ENCODE measurements at places on chromosomes 2 and 18.

- no peak for DNase-seq
Observed at GRCh38 chr2:170743530-170744239, 26.5 kb upstream of the ERICH2 start.

- DNase-seq, result no peak
Observed at GRCh38 chr2:237998530-237998929, 31.7 kb downstream of the UBE2F start.

DNA sequence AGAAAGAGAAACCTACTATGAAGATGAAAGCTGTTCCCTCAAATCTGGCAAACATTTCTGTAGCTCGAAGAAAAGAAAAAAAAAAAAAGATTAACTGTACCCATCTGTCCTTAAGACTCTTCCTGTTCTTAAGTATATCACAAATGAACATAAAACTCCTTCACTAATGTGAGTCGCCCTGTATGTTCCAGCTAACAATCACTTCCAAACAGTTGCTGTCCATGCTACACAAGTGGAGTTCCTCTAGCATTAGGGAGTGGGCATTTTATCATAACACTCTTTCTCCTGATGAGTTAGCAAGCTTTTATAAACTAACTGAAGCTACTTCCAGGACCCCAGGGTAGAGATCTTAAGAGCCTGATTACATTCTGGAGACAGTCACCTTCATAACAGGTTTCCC lies 5.8 kb downstream of the CUL3 start:
- DNase-seq, result no peak

- no peak for DNase-seq
Observed at GRCh38 chr2:101089419-101089818, 61.8 kb downstream of the TBC1D8 start.

DNA sequence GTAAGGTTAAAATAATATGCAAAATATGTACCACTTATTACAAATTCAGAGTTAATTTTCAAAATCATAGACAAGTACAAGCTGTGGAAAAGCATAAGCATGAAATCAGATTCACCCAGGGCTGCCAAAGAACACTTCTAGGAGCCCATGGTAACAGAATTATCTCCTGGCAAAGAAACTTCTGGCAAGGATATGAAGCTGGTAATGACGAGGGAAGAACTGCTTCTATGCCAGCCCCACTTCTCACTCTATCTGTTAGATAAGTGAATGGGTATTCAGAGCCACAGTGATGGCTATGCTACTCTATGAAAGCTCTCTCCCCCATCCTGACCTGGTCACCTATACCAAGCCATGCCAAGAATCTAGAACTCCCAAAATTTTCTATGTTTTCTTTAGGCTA lies 36.9 kb upstream of the PDE1A start:
- no peak for DNase-seq

DNA sequence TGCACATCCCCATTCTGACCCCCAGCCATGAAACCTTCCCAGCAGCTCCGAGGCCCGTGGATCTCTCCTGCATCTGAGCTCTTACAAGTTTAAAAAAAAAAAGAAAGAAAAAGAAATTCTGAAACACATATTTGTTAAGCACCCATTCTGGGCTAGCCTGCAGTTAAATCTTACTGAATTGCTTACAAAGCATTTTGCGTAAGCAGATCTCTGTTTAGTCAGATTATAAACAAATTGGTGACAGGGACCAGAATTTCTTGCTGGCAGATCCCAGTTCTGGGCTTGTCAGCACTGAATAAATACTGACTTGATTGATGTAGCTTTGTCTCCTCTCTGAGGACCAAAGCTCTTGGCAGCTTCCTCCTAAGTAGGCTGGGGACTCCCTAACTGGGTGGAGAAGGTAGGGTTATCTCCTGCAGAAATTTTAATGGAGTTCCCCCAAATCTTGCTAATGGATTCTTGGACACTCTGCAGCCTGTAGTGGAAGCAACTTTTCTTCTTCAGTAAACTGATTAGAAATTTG lies 160.9 kb downstream of the MIB1 start:
- DNase-seq, result no peak

DNA sequence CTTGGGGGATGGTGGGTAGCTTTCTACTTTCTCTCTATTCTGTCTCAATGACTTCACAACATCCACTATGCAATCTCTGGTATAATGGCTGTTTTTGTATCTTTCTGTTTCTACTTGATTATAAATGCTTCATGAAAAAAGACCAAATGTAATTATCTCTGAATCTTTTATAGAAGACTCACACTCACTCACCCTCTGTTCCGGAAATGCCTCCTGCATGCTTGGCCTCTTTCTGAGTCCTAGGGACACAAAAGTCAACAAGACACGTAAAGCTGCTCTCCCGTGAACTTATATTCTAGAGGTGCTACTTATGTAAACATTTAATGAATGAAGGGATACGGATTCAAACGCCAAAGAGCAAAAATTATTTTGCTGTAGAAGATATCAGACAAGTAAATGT lies 502.2 kb upstream of the SOX11 start:
- DNase-seq, result no peak

DNA sequence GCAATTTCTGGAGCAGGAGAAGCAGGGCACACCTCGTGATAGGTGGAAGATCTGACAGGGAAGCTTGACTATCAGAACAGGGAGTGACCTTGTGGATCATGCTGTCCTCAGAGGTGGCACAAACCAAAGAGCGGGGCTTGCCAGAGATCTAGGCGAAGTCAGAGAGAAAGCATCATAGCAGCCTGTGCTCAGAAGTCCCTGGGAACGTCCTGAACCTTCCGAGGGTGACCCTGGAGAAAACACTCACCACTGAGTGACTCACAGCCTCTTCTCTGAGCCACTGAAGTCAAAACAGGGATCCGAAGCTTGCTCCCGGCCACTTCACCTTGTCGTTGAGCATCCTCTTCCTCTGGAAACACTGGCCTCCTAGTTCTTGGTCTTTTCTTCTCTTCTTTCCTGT lies 56.7 kb downstream of the IL1R2 start:
- no peak for DNase-seq

- peak; percentile 91 for DNase-seq
Observed at GRCh38 chr2:199459286-199460100, 1.8 kb upstream of the SATB2 start.

Measured in lower lobe of right lung (tissue), 2 donors.